Sigmoid colon (tissue), 7 donors: ENCODE measurements at places on chromosomes 12 and 14. TPM values are rescaled to one million over a fixed set of nuclear protein-coding genes. Genes with fewer than 3 reads are reported as not detected.
A peak's percentile ranks its signal among the peaks of the same experiment; 100 is the strongest.

- DNase-seq, result no peak
Measured at GRCh38 chr12:27515671-27516070, 8.3 kb upstream of the PPFIBP1 start.

DNA sequence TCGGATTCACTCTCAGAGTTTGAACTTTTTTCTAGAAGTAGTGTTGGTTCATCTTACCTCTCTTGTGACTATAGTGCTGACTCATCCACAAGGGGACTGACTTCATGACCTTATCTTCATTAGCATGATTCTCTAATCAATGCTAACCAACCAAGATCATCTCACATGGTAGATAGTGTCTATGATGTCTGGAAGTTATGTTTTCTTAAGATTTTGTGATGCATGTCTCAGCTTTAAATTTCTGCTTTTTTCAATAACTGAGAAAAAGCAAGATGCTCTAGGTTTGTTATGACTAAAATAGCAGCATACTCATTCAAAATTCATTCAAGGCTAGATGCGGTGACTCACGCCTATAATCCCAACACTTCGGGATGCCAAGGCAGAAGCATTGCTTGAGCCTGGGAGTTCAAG is 12.3 kb upstream of the SLC35E3 start:
- no peak for DNase-seq

DNA sequence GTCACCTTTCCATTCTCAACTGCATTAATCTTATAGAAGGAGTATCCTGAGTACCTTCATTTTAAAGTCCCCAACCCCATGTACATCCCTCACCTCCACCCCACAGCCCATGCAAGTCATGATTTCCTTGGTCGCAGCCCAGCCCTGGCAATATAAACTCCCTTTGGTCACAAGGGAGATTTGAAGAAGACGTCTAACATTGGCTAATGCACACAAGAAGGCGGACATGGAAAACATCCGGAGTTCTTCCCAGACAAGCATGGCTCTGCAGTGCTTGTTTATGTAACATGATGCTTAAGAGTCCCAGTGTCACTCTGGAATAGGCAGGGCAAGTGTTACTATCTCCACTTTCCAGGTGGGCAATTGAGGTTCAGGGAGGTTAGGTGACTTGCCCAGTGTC is 277.6 kb downstream of the DPF3 start:
- DNase-seq, result no peak

DNA sequence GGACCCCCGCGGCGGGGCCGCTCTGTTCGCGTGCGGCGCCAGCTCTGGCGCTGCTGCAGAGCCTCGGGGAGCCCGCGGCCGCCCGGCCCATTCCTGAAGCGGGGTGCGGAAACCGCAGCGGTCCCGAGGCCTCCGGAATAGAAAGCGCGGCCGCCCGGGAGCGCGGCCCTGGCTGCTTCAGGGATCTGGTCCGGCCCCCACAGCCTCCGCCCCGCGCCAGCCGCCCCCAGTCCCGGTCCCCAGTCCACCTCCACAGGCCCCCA is 204 bp downstream of the HSP90AA1 start:
- no peak for DNase-seq

GRCh38 chr12:5969974-5970690 is 25.1 kb upstream of the ANO2 start:
- no peak for DNase-seq

DNA sequence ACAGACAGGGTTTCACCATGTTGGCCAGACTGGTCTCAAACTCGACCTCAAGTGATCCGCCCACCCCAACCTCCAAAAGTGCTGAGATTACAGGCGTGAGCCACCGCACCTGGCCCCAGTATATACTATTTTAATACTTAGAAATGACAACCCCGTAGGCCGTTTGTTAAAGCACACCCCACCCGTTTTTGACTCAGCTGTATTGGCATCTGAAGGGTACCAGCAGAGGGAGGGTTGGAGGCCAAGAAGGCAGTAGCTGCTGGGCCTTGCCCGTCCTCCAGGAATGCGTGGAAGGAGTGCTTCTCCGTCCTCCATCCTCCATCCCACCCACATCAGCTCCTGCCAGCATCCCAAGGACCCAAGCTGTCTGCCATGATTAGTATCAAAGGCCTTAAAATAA is 6.3 kb upstream of the NIN start:
- no peak for DNase-seq

DNA sequence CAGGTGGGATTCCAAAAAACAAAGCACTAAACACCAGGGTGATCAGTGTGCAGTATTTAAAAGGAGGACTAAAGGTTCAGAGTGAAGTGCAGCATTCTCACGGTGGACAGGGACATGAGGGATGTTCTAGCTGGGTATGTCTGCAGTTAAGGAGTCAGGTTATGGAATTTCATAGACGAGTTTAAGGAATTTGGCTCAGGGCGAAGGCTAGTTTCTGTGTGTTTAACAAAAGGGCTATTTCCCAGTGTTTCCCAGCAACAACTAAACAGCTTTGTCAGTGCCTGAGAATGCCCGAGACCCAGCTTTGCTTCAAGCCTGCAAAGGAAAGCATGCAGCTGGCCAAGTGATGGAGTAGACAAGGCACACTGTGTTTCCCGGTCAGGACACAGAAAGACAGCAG is 7.0 kb downstream of the KRT1 start:
- DNase-seq, result no peak

DNA sequence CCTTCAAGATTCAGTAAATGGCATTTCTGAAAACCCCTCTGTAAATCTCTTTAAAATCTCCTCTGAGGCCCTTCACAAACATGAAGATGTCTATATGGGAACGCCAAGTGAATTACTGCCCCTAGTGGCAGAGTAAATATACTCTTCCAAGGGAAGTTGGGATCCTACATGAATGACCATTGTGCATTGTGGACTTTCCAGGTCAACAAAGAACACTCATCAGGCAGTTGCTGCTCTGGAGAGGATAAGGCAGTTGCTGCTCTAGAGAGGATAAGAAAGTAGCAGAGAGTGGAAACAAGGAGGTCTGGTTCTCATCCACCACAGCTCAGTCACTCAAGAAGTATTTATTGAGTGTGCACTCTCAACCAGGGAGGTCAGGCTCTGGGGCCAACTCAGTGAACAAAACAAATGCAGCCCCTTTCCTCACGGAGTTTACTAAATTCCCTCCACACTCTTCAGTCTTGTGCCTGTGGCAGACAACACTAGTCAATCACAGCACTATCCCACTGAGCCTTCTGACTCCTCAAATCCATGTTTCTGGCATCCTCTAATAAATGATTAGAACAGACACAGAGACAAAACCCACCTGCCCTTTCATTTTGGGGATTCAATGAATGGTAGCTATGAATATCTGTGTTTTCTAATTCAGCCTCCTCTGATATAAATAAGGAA is 52.9 kb downstream of the SVOP start:
- no peak for DNase-seq

GRCh38 chr12:57128519-57129247 is 400 bp downstream of the LRP1 start:
- peak; percentile 72 for DNase-seq

DNA sequence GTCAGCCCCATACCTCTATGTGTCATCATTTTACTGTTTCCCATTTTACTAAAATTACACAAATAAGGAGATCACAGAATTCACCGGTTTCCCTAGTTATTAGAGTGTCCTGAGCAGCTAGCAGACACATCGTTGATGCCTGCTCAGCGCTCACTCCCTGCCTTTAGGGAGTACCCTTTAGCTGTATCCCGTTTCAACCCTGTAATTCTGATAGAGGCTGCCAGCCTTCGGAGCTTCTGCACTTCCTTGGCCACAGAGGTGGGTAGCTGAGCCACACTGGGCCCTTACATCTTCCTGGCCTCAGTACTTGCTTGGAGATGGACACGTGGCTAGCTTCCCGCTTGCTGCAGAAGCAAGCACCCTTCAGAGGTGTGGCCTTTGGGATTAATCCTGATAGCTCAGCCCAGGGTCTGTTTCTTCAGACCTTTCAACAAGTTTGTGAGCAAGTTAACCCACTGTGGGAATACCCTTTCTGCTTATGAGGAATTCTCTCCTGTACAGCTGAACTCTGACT is 14.3 kb upstream of the FBXW8 start:
- DNase-seq, result no peak

- no peak for DNase-seq
Measured at GRCh38 chr14:100443603-100444002, 120.5 kb downstream of the SLC25A47 start.

- DNase-seq, result no peak
Measured at GRCh38 chr14:80109055-80109454, 102.2 kb downstream of the DIO2 start.

DNA sequence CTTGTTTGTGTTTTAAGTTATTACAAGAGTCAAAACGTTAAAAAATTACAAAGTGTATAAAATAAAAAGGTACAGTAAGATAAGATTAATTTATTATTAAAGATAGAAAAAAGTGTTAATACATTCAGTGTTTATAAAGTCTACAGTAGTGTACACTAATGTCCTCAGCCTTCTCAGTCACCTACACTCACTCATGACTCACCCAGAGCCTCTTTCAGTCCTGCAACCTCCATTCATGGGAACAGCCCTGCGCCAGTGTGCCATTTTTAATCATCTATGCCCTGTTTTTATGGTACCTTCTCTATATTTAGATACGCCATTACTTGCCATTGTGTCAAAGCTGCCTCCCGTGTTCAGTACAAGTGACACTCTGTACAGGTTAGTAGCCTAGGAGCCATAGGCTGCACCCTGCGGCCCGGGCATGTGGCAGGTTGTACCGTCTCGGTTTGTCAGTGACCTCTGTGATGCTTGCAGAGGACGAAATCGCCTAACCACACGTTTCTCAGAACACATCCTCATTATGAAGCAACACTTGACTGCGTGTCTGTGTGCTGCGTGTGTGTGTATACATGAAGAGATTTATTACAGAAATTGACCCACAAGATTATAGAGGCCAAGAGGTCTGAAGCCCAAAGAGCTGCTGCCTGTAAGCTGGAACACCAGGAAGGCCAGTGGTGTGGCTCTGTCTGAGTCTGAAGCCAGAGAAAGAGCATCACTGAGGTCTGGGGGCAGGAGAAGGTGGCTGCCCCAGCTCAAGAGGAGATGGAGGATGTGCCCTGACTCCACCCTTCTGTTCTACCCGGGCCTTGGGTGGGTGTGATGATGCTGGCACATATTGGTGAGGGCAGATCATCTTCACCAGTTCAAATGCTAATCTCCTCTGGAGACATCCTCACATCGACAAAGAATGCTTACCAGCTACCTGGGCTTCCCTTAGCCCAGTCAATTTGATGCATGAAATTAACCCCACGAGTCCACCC is 116.6 kb upstream of the C14orf180 start:
- no peak for DNase-seq

DNA sequence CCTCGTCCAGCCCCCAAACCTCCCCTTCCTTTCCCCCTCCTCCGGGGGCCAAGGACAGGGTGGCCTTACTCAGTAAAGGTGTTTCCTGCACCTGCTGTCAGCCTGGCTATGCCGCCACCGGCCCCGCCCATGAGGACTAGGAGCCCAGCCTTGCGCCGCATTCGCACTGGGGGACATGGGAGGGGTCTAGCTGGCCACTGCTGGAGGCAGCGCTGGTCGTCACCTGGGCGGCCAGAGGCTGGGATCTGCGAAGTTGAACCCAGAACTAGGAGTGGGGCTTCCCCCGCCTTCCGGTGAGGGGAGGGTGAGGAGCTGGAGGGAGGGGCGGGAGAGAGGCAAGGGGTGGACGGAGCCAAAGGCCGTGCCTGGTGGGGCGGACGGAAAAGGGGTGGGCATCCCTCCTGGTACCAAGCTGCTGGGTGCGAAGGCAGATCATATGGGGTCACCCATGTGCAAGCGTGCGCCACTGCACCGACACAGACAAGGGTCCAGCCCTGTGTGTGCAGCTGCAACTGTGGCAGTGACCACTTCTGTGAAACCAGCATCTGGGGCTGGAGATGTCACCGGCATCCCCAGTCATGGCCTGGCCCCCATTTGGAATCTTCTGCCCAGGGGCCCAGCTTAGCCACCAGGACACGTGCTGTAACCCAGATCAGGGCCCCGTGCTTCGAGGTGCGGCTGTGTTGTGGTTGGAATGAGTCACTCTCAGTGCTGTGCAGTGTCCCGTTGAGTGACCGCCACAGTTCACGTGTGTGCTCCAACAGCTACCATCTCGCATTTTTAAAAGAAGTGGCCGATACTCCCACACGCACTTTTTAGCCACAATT is 8.5 kb downstream of the AMN start:
- no peak for DNase-seq

GRCh38 chr12:52494100-52494499 is 1.0 kb upstream of the KRT6A start:
- DNase-seq, result no peak

DNA sequence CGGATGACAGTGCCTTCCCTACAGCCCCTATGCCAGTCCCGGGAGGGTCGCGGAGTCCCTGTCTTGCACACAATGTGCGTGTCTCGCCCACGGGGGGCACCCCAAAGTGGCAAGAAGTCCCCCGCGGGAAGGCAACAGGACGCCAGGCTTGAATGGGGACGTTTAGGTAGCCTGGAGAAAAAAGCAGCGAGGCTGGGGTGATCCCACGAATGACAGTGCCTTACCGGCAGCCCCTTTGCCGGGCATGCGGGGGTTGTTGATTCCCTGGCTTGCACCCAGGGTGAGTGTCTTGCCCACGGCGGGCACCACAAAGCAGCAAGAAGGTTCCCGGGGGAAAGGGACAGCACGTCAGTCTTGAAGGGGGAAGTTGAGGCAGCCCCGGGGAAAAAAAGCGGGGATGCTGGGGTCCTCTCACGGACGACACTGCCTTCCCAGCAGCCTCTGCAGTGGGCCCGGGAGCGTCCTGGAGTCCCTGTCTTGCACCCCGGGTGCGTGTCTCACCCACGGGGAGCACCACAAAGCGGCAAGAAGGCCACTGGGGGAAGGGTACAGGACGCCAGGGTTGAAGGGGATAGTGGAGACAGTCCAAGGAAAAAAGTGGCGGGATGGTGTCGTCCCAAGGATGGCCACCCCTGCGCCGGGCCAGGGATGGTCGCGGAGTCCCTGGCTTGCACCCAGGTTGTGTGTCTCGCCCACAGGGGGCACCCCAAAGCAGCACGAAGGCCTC is 156.8 kb upstream of the ALG10B start:
- no peak for DNase-seq

DNA sequence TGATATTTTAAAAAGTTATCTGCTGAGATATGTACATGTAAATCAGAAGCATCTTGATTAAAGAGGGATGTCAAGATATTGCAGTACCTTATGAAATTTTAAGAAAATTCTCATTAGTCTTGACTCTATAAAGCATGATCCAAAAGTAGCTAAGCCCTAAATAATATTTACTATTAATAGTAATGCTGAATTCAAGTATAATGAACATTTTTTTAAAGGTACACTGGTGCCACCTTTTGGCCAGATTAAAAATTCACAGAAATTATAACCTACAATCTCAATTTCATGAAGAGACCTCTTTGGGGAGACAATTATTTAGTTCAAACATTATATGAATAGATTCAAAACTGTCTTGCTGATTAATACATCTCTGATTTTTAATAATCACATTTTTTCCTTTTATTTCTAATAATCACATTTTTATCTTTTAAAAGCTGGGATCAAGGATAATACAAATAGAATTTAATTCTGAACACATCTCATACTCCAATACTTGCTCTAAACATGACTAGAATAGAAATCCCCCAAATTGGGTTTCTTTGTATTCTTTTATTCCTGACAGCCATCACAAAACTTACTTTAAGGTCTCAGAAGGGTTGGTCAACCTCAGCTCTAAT is 13.4 kb downstream of the AKAP5 start:
- DNase-seq, result no peak

GRCh38 chr12:29781705-29782266 is 2.0 kb downstream of the TMTC1 start:
- DNase-seq, result no peak

The CREBL2 gene
- total RNA-seq, result 35.0 TPM

The SAMD15 gene
- 0.55 TPM for total RNA-seq

The CKAP4 gene
- 23.5 TPM for total RNA-seq

The NAA25 gene
- total RNA-seq, result 23.2 TPM

The ITPK1 gene
- total RNA-seq, result 46.8 TPM

The SLC39A2 gene
- total RNA-seq, result not detected

The TBX3 gene
- 8.6 TPM for total RNA-seq

The GALNT6 gene
- total RNA-seq, result 6.6 TPM

The ANKRD33 gene
- total RNA-seq, result not detected

The GPD1 gene
- total RNA-seq, result 59.6 TPM

The PPP2R3C gene
- 25.3 TPM for total RNA-seq
